Urothelium cell line (cell line): ENCODE measurements at places on chromosomes 2 and 18.
A peak's percentile ranks its signal among the peaks of the same experiment; 100 is the strongest.

- DNase-seq, result no peak
These were observed 58.4 kb downstream of the TNS1 start for GRCh38 chr2:217944366-217944765.

GRCh38 chr2:210534879-210535278 lies 21.5 kb upstream of the CPS1 start:
- no peak for DNase-seq

- no peak for DNase-seq
These were observed 6.9 kb downstream of the ZNF516 start for GRCh38 chr18:76488190-76488589.

- DNase-seq, result no peak
These were observed at the start of gene ATOH8 for GRCh38 chr2:85753525-85754312. TSS of gene ATOH8 (plus strand) at chr2:85753991. CDS start at chr2:85754190, 199 bp downstream.

GRCh38 chr2:136359121-136359965 lies 241.4 kb upstream of the CXCR4 start:
- DNase-seq, result no peak

GRCh38 chr18:9433671-9434121 lies 41.6 kb upstream of the RALBP1 start:
- DNase-seq, result no peak

DNA sequence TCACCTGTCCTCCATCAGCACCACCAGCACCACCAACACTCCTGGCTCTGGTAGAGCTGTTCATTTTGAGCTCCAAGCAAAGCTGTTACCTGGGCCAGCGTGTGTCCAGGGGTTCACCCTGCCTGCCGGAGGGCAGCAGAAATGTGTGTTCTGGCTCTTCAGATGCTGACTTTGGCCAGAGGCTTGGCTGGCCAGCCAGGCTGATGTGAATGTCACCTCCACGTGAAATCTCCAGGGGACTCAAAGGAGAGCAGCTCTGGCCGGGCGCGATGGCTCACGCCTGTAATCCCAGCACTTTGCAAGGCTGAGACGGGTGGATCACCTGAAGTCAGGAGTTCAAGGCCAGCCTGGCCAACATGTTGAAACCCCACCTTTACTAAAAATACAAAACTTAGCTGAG lies 33.5 kb downstream of the CIB4 start:
- DNase-seq, result no peak

- no peak for DNase-seq
These were observed 68.9 kb downstream of the ZNF521 start for GRCh38 chr18:25282896-25283703.

GRCh38 chr2:31334311-31335026 lies 80.1 kb downstream of the XDH start:
- DNase-seq, result peak; percentile 58

DNA sequence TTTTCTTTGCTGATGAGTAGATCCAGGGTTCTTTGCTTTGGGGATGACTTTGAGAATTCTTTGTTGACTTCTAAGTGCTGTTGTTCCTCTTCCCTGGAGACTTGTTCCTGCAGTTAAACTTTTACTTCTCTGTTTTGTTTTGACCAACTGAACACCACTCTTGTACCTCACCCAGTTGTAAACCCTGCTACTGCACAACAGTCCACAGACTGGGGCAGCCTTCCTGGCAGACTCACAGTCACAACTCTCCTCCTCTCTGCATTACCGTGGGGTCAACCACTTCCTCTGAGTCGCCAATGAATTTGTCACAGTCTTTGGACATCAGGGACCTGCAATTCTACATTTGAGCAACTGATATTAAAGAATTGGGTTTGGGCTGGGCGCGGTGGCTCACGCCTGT lies 3.8 kb upstream of the SLC8A1 start:
- no peak for DNase-seq

DNA sequence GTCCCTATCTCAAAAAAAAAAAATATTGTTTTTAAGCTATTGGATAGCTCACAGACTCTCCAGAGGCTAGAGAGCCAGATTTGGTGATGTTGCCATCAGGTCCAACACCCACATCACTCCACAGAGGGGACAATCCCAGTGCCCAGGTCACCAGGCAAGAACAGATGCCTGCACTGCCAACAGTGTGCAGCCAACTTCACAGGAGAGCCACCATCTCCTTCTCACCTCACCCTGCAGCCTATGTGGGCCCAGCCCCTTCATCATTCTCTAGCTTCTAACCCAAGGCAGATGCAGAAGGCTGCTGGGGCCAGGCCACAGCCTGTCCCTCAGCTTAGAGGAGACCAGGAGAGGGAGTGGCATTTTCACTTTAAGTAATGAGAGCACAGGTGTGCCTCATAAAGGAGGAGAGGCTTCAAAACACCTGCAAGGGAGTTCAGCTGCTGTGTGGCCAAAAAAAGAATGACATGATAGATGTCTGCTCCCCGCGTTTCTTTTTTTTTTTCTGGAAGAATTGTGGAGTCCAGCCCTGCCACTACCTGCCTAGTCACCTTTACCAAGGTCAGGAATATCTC lies 98.0 kb upstream of the ZSWIM2 start:
- no peak for DNase-seq

DNA sequence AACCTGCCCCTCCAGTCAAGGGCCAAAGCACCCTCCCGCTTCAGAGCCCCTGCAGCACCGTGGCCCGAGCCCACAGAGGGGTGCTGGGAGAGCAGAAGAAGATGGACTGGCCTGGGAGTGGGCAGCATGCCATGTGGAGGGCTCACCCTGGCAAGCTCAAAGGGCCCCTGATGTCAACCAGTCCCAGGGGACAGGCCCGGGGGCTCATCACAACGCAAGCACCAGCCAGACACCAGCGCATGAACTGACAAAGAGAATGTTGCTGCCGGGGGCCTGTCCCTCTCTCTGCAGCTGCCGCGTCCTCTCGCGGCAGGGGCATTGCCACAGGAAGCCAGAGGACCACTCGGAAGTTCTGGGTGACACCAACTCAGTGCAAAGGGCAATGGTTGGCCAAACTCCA lies 30.3 kb upstream of the BIN1 start:
- no peak for DNase-seq

GRCh38 chr2:157783245-157783644 lies 92.9 kb downstream of the ACVR1 start:
- no peak for DNase-seq

- DNase-seq, result no peak
These were observed 42.0 kb downstream of the TTR start for GRCh38 chr18:31633392-31634330.

DNA sequence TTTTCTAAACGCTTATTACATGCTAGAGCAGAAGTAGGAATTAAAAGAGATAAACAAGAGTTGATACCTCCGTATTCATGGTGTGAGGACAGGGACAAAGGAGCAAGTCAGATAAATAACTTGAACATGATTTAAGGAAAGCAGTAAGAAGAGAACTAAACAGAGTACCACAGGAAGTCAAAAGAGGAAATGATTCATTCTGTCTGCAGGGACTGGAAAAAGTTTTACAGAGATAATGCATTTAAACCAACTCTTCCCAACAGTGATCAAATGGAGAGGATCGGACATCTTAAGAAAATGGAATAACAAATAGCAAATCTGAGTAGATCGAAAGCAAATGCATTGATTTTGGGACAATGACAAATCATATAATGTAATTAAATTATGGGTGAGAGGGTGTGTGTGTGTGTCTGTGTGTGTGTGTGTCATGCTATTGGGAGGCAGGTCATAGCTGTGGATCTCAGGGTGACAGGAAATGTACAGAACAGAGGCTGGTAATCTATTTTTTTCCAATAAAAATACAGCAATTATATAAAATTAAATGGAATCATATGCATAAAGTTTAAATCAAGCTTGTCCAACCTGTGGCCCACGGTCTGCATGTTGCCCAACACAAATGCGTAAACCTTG lies 113.4 kb downstream of the MC4R start:
- DNase-seq, result peak; percentile 11

DNA sequence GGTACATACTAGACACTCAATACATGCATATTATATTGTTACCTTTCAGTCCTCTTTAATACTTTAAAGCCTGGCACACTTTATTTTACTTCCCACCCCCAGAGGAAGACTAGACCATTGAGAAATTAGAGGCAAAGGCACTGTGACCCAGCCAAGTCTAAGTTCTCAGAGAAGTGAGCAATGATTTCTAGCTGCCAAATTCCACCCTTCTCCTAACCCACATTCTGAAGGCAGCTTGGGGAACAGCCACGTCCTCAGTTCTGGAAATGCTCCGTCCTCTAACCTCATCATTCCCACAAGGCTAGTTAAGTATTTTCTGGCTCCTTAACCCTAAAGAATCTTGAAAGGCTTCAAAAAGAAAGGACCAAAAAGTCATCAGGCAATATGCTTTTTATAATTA lies 86.6 kb downstream of the COL5A2 start:
- no peak for DNase-seq

- no peak for DNase-seq
These were observed 114.0 kb downstream of the KLHL29 start for GRCh38 chr2:23498943-23499342.

GRCh38 chr2:100833331-100833730 lies 13.4 kb downstream of the NPAS2 start:
- no peak for DNase-seq

DNA sequence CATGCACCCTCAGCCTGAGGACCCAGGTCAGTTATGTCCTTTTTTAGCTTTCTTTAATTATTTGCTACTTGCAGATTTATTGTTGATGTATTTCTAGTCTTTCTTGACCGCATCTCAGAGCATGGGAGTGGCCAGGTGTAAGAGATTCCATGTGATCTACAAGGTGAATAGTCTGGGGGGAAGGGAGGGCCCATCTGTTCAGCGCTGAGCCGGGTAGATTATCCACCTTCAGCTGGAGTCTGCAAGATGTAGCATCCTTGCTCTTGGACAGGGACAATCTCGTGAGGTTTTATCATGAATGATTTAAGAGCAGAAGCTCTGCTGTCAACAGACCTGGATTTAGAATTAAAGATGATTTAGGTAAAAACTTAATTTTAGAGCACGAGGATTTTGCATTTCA lies 12.0 kb upstream of the DGKD start:
- no peak for DNase-seq

- DNase-seq, result no peak
These were observed 48.9 kb downstream of the CDC42EP3 start for GRCh38 chr2:37622450-37623100.

GRCh38 chr2:71243634-71244301 lies 16.9 kb upstream of the PAIP2B start:
- DNase-seq, result no peak

- DNase-seq, result no peak
These were observed 56.4 kb upstream of the MGAT5 start for GRCh38 chr2:134197445-134197844.

- DNase-seq, result no peak
These were observed 383.3 kb upstream of the ETAA1 start for GRCh38 chr2:67013821-67014220.

- no peak for DNase-seq
These were observed 564.2 kb downstream of the TSN start for GRCh38 chr2:122319539-122320132.

DNA sequence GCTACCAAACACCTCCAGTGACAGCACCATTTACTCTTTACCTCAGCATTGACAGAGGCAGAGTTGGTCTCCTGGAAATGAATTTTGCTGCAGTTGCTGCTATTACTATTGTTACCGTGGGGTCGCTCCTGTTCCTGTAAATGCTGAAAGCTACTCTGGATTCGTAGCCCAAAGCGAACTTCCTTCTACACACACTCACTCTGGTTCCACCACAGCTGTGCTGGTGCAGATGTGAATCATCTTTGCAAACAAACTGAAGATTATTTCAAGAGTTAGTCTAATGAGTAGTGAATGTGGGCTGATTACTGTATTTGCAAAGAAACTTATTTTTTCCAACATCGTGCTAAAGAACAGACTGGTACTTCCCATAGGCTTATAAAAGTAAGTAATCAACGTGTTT lies 304.0 kb downstream of the LPIN1 start:
- peak; percentile 48 for DNase-seq

DNA sequence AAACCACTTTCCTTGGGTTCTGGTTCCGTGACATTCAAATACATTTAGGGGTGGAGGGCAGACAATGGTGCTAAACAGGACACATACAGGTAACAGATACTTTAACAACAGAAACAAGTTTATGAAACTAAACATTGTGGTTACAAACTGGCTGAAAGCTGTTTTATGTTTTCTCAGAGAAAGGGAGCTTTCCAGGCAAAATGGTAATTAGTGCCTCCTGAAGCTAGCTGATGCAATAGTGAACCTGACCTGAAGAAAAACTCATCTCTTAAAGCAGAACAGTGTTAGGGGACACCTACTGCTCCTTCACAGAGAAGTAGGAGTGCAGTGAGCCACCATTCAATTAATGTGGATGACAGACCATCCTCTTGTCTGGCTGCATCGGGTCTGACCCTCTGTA lies 138.9 kb downstream of the CCDC148 start:
- DNase-seq, result no peak

GRCh38 chr2:113275556-113276215 lies 3.0 kb downstream of the PAX8 start:
- DNase-seq, result no peak

GRCh38 chr2:128276878-128277675 lies 41.6 kb downstream of the HS6ST1 start:
- DNase-seq, result no peak

DNA sequence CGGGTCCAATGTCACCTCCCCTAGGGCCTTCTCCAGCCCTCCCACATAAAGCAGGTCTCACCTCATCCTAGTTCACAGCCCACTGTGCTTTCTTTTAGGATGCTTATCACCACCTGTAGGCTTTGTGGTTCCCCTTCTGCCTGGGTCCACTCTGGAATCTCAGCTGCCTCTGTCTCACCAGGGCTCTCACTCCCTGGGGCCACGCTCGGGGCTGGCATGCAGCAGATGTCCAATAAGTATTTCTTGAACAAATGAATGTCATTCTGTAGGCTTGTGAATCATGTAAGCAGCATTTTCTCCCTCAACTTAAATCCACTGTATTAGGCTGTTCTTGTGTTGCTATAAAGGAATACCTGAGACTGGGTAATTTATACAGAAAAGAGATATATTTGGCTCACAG lies 4.3 kb upstream of the SH3BP4 start:
- DNase-seq, result no peak

- no peak for DNase-seq
These were observed 4.3 kb downstream of the KLF7 start for GRCh38 chr2:207161247-207162123.

- DNase-seq, result no peak
These were observed 33.7 kb downstream of the LANCL1 start for GRCh38 chr2:210442878-210443277.

GRCh38 chr2:130835766-130836015 lies 1.0 kb upstream of the ARHGEF4 start:
- DNase-seq, result no peak

- no peak for DNase-seq
These were observed 100.3 kb upstream of the PMAIP1 start for GRCh38 chr18:59799383-59800015.

- no peak for DNase-seq
These were observed 39.6 kb downstream of the ZEB2 start for GRCh38 chr2:144480285-144480684.

GRCh38 chr2:216845426-216845825 lies 14.4 kb downstream of the TNP1 start:
- DNase-seq, result no peak

GRCh38 chr2:39216346-39217191 lies 27.2 kb downstream of the CDKL4 start:
- no peak for DNase-seq
